ENCODE measurements at places on chromosomes 6 and 20.

- DNase-seq: no peak
These were observed 34.3 kb downstream of the FNDC1 start for GRCh38 chr6:159203304-159204005.

DNA sequence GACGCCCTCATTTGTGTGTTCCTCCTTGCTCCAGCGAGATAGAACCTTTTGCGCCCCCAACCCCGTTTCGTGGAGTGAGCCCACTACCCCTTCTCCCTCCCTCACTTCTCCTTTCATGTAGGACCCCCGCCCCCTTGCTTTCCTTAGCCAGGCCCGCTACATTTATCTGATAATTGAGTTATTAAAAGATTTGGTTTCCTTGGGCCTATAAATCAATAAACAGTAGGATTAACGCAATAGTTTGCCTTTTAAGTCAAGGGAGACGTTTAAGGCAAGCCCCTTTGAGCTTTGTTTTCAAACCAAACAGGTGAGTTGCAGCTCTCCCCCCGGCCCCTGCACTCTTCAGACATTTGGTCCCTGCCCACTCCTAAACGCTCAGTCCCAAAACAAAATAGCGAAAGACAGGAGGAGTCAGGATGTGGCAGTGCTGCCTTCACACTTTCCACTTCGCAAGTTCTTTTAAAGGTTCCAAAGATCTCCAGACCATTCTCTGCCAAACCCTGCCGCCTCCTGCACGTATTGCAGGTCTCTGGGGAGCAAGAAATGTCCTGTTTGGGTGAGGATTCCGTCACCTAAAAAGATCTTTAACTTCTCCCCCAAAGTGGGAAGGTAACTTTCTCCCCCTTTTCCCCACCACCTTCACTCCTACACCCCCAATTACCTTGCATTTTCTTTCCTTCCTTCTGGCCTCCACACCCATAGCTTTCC lies 27.6 kb downstream of the TFAP2B start:
- no peak for DNase-seq

DNA sequence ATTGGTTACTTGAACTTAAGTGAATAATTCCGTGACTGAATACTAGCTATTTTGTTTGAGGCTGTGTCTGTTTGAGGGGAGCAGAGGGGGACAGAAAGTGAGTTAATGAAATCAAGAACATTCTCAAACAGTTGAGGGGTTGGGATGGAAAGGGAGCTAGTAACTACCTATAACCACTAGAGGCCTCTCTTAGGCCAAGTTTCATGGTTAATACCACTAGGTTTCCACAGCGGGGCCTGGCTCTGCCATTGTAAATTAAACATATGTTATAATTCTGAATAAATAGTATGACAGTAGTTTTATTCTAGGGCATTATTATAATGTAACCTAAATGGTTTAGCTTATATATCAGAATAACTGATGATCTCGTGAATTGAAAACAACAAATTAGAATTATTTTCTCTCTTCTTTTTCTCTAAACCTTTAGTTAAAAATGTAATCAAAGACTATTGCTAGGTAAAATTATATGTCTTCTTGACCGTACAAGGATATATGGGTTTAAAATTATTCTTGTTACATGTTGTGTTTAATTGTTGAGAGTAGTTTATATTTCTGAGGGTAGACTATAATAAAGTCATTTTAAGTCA lies 108.1 kb downstream of the BCKDHB start:
- no peak for DNase-seq

DNA sequence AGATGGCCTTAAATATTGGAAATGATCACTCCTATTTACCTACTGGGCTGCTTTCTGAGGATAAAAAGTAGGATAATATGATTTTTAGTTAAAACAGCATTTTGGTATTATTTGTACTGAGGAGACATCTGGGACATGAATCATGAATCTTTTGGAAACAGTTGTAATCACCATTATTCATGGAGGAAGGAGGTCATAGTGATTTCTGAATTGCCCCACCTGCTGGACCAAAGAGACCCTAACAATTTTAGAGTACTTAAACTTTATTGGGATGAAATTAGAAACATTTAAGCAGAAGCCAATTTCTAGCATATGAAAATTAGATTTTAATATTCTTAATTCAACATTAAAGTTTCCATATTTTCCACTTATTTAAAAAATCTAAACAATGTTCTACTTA lies 108.4 kb upstream of the SIM1 start:
- DNase-seq: no peak

- no peak for DNase-seq
These were observed 44.6 kb downstream of the HIVEP2 start for GRCh38 chr6:142900227-142900971.

GRCh38 chr6:129886401-129887155 lies 25.5 kb upstream of the TMEM244 start:
- no peak for DNase-seq

DNA sequence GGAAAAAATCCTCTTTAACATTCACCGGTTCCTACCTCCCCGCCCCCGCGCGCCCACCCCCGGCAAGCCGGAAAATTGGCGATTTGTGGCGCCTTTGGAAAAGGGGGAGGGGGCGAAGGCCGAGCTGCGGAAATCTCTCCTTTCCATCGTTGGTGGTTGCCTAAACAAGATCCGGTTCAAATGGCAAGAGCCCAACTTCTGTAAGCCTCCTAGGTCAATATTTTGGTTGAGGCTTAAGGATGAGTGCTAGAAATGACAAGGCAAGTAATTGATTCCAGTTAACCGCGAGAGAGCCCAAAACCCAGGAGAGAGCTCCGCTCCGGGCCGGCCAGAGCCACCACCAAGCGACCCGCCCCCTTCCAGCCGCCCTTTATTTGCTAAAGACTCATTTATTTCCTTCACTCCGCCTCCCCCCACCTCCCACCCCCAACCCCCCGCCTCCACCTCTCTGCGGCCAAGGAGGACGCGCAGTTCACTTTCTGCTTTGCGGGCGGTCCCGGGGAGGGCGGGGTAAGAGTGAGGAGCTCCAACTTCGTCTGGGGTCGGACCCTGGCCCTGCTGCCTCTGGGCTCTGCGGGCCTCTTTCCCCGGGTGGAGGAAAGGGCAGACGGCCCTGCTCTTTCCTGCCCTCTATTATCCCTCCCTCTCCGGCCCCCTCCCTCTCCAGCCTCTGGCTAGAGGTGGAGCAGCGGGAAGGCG lies 838 bp upstream of the NKX2-2 start:
- DNase-seq: no peak

- no peak for DNase-seq
These were observed 7.4 kb downstream of the LRRN4 start for GRCh38 chr20:6046432-6046831.

DNA sequence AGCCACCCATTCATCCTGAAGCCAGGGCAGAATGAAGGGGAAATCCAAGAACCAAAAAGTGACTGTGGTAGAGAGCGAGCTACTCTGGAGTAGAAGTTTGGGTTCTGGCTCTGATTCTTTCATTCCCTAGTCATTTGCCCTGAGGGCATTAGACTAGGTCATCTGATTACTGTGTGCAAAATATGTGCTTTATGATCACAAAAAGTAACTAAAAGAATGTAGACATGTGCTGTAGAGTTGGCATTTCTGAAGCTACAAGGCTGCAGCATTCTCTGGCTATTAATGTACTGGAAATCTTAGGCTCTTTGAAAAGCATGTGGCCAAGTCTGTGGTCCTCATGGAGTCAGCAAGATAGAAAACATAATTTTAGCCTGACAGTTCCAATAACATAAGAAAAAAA lies 94.2 kb downstream of the TBC1D7 start:
- DNase-seq: no peak

DNA sequence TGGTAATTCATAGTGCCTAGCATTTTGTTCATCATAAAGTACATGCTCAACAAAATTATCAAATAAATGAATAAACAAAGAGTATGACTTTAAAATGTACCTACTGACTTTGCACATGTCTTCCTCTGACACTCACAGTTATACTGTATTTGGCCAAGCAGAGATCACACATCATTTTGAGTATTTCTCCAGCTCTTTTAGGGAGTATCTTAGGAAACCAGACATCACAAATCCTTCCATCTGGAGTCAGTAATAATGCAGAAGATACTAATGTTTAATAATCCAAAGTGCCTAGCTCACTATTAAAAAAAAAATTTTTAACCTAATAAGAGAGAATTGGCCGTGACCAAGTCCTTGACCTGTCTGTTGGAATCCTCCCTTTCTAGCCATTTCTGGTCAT lies 154.6 kb downstream of the ZNF217 start:
- DNase-seq: no peak

- DNase-seq: no peak
These were observed 209.8 kb downstream of the BMP7 start for GRCh38 chr20:57056651-57057050.

- no peak for DNase-seq
These were observed 43.9 kb downstream of the TFEB start for GRCh38 chr6:41691426-41692079.

DNA sequence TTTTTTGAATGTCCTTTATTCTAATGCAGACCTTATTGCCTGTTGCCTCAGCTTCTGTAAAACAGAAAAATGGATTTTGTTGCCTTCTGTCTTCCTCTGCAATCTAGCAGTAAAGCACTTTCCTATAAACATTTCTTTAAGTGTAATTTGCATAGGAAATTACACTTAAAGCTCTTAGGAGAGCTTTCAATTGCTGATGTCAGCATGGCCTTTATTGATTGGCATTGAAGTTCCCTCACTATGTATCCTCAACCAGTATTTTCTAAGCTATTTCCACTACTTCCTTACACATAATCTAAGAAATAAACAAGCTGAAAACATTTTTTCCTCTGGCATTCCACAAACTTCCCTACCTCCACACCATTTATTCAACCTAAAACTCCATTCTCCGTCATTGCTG lies 22.3 kb downstream of the ADGRG6 start:
- no peak for DNase-seq

DNA sequence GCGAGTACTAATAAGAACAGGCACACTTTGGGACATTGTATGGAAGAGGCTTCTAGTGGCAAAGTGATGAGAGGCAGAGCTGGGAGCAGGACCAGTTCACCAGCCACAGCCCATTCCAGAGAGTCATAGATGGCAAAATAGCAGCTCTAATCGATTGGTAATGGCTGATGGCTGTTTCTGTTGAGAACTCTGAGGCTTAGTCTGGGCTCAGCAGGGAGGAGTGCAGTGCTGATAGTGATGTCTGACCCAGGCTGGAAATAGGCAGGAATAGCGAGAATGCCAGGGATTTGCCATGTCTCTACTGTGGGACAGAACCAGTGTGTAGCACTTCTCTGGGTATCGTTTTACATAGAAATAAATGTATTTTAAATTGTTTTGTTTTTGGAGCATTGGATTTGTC lies 620.0 kb upstream of the FLRT3 start:
- DNase-seq: no peak

DNA sequence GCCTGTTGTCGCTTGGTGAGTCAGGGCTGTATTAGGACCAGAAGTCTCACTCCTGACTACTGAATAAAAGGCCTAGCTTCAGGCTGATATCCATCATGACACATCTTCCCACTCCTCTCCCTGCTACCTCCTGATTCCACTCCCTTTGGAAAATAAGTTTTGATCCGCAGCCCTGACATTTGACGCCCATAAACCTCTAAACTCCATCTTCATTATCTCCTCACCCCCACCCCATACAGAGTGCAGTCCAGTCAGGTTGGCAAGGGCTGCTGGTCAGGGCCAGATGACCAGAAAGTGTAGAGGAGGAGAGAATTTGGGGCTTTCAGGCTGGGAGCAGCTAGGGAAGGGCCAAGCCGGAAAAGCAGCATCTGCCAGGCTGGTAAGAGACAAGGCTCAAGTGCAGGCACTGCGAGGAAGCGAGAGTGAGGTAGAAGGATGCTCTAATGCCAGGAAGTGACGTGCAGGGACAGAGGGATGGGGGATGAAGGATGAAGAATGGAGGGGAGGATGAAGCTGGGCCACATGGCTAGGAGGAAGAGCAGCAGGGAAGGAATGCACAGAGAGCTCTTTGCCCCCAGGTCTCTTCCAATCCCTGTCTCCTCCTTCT lies 1.2 kb downstream of the GGT7 start:
- no peak for DNase-seq

- DNase-seq: no peak
These were observed 660 bp downstream of the STXBP5 start for GRCh38 chr6:147204843-147205311.

- no peak for DNase-seq
These were observed 101.1 kb upstream of the CLDN20 start for GRCh38 chr6:155162682-155163081.

GRCh38 chr20:24530131-24530680 lies 60.8 kb downstream of the SYNDIG1 start:
- no peak for DNase-seq

DNA sequence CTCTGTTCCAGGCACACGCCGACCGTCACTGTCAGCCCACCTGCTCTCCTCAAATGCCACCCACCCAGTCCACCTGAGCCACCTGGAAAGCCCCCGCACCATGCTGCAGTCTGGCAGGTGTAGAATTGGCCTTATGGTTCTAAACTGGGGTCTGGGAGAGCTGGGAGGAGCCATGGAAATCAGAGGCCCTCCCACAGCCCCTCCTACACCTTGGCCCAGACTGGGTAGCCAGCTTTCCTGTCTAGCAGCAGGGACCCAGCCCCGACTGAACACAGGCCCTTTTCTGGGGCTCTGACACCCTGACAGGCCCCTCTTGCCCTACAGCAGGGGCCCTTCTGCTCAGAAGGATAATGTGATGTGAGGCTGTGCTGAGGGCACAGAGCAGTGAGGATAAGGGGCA lies 31.1 kb downstream of the LRFN2 start:
- DNase-seq: no peak

DNA sequence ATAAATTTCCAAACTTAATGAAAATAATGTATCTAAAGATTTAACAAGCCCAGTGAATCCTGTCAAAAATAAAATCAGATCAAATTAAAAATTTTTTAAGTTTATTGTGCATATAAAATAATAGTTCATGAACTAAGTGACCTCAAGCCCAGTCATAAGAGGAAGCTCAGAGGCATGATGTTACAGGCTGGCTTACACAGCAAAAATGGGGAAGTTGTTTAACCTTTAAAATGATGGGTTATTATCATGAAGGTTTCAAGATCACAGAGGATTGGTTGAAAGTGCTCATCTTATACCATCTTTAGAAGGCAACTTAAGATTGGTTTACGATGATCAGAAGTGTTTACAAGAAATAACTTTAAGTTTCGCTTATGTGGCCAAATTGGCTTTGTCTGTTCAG lies 102.5 kb downstream of the PAK5 start:
- DNase-seq: no peak

DNA sequence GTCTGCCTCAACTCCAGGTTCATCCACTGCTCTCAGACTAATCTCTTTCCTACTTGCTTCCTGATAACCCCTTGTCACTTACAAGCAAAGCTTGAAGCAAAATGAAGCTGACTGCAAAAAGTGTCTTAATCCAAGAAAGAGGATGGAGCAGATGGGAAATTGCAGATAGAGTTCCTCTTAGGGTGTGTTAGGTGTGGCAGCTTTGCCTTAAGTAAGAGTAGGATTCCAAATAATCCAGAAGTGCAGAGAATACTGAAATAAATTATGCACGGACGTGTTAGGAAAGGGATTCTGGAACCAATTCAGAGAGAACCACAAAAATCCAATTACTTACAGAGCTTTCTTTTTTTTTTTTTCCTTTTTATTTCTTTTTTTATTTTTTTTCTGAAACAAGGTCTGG lies 6.1 kb upstream of the RPL7L1 start:
- DNase-seq: no peak
